Ureter (tissue), 1 donor: ENCODE measurements at places on chromosomes 7 and 10. TPM values are rescaled to one million over a fixed set of nuclear protein-coding genes. Genes with fewer than 3 reads are reported as not detected.

MLXIPL gene
- total RNA-seq = 4.6 TPM

MMD2 gene
- not detected for total RNA-seq

DGKB gene
- 0.99 TPM for total RNA-seq

GNB2 gene
- total RNA-seq = 225 TPM

CTTNBP2 gene
- total RNA-seq = 16.6 TPM

TRIM50 gene
- total RNA-seq = not detected

DYNC1I1 gene
- total RNA-seq = 14.6 TPM

BTBD16 gene
- total RNA-seq = 51.2 TPM

CALHM1 gene
- not detected for total RNA-seq

RARRES2 gene
- 91.0 TPM for total RNA-seq

ADCY1 gene
- 4.6 TPM for total RNA-seq

MEOX2 gene
- total RNA-seq = 5.6 TPM

PIP gene
- not detected for total RNA-seq

CAMK2B gene
- not detected for total RNA-seq

SH2B2 gene
- total RNA-seq = 6.1 TPM

MSMB gene
- not detected for total RNA-seq

OPN1SW gene
- total RNA-seq = not detected

HOXA7 gene
- total RNA-seq = 6.3 TPM

SNX10 gene
- 2.6 TPM for total RNA-seq

INPP5A gene
- total RNA-seq = 63.5 TPM

C10orf62 gene
- total RNA-seq = not detected

ASAH2 gene
- total RNA-seq = 11.3 TPM

PPP1R17 gene
- total RNA-seq = not detected

COBL gene
- total RNA-seq = 1.3 TPM

POLR1F gene
- total RNA-seq = 20.5 TPM

IDI2 gene
- total RNA-seq = not detected

GALNT17 gene
- total RNA-seq = 6.0 TPM

AASS gene
- total RNA-seq = 46.8 TPM

TACC2 gene
- 98.1 TPM for total RNA-seq

SMO gene
- total RNA-seq = 12.5 TPM

UNCX gene
- total RNA-seq = not detected

NUPR2 gene
- total RNA-seq = 2.8 TPM

MBL2 gene
- total RNA-seq = not detected

GNAT3 gene
- total RNA-seq = not detected

STEAP4 gene
- 105 TPM for total RNA-seq

LEP gene
- total RNA-seq = 0.89 TPM

SLC16A12 gene
- total RNA-seq = 0.08 TPM

PIK3CG gene
- 5.3 TPM for total RNA-seq

FRMD4A gene
- total RNA-seq = 37.9 TPM

NUTM2D gene
- 9.3 TPM for total RNA-seq
